ENCODE measurements at places on chromosomes 1 and 21.

- DNase-seq = no peak
These were observed 15.0 kb downstream of the COL6A1 start for GRCh38 chr21:45996311-45997204.

- DNase-seq = no peak
These were observed 115.5 kb upstream of the KLHDC7A start for GRCh38 chr1:18365099-18365705.

DNA sequence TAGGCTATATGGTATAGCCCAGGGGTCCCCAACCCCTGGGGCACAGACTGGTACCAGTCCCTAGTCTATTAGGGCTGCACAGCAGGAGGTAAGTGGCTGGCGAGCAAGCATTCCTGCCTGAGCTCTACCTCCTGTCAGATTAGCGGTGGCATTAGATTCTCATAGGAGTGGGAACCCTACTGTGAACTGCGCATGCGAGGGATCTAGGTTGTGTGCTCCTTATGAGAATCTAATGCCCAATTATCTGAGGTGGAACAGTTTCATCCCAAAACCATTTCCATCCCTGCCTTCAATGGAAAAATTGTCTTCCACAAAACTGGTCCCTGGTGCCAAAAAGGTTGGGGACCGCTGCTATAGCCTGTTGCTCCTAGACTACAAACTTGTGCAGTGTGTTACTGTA, 22.8 kb upstream of the ZBTB8A start:
- no peak for DNase-seq

DNA sequence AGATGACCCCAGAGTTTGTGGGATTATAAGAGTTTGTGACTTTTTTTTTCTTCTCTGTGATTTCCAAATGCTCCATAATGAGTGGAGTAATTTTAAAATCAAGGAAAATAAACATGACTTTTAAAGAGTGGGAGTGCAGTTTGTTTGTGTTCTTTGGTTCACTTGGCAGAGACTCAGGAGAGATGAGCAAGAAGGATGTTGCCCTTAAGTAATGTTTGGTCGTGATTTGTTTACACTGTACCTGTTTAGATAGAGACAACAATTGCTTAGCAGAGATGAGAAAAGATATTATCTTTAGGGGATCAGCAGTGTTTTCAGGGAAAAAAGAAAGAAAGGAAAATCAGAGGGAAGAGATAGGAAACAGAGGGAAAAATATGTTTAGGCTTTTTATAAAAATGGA, 170.8 kb downstream of the ADSS2 start:
- peak; percentile 37 for DNase-seq

GRCh38 chr1:35838693-35839245, 31.0 kb downstream of the AGO4 start:
- DNase-seq = no peak

DNA sequence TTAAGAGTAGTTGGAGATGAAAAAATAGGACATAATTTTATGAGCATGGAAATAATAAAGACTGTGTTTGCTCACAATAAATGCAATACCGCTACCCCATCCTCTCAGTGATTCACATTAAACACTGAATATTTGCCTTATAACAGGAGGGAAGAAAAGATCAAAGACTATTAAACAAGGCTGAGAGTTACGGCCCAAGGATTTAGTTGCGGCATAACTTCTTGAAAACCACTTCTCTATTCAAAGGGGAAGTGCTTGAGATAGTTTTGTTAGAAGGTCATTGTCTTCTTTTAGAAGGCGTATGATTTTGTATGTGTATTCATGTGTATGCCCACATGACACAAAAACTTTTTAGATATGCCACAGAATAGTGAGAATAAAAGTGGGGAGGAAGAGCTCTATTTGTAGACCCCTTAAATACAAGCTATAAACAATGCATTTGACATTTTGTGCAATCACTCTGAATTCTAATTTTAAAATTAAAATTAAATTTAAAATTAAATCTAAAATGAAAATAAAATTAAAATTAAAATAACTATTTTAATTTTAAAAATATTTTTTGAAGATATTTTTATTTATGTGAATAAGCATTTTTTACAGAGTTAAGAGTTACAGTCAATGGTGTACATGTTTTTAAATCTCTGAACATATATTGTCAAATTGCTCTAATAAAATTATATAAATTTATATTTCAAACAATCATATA, 986.6 kb upstream of the ADAMTS5 start:
- DNase-seq = no peak

GRCh38 chr1:31701091-31701736, 2.6 kb downstream of the COL16A1 start:
- peak; percentile 96 for DNase-seq

GRCh38 chr1:29664711-29665110, 428.4 kb downstream of the PTPRU start:
- DNase-seq = no peak

- no peak for DNase-seq
These were observed 33.1 kb downstream of the DHCR24 start for GRCh38 chr1:54853793-54854370.

DNA sequence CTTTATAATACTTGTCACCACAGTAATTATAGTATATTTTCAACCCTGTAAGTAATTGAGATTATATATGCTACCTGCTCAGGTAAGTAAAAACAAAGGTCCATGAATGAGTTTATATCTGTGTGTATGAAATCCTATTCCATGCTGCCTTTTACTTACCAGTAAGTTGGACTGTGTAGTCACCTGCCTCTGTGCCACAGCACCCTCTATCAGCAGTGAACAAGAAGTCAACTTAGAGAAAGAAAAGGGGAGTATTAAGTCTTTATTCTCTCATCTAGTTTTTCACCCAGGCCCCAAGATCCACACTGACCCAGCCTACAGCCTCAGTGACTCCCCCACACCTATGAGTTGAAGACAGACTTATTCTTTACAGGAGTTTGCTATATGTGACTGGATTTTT, 36.9 kb upstream of the IFI16 start:
- DNase-seq = no peak

DNA sequence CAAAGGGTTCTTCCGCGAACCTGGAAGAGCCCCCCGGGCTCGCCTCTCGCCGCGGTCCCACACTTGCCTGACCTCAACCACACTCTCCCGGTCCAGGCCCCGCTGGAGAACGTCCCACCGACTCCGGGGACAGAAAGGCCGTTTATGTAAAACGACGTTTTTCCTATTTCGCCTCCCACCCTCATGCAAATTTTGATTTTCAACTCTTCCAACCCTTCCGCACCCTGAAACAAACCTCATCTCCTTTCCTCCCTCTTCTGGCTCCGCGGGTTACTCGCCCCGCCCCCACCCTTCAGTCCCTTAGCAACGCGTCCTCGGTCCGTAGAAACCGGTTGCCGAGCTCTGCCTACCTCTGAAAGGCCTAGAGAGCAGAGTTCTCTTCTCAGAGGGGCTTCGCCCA, at the start of gene C1orf141:
TSS of gene C1orf141 (minus strand) at position 276 of the 400 bp plus-strand sequence. CDS start 7,730 bp downstream, outside the sequence.
- no peak for DNase-seq

- no peak for DNase-seq
These were observed 18.8 kb downstream of the NEK7 start for GRCh38 chr1:198175423-198176170.

GRCh38 chr1:193113992-193114332, 7.9 kb upstream of the CDC73 start:
- no peak for DNase-seq

DNA sequence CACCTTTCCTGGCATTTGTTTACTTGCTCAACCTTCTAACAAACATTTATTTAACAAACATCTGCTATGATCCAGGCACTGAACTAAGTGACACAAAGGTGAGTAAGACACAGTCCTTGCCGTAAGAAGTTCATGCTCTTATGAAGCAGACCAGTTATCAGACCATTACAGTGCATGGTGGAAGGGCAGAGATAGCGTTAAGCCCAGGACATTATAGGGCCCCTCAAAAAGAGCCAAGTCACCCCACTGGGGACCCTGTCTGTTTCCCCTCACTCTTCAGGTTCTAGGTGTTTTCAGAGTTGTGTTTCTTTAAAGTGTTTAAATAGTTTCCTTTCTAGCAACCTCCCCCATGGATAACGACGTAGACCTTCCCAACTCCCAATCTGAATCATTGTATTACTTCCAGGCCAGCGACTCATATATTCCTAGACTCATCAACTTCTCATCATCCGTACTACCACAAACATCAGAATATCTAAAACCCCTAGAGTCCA, 39.3 kb downstream of the TCP10L start:
- DNase-seq = no peak

DNA sequence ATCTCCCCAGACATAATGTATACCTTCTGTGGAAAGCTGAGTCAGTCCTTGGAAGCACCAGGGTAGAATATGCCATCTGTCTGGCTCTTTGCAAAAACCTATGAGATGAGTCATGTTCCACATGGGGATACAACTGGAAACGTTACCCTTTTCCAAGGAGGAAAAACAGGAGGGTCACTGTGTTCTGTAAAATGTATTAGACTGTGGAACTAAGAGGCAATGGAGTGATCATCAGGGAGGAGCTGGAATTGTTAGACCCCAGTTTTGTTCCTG, 16.1 kb upstream of the PSMD4 start:
- DNase-seq = peak; percentile 83

DNA sequence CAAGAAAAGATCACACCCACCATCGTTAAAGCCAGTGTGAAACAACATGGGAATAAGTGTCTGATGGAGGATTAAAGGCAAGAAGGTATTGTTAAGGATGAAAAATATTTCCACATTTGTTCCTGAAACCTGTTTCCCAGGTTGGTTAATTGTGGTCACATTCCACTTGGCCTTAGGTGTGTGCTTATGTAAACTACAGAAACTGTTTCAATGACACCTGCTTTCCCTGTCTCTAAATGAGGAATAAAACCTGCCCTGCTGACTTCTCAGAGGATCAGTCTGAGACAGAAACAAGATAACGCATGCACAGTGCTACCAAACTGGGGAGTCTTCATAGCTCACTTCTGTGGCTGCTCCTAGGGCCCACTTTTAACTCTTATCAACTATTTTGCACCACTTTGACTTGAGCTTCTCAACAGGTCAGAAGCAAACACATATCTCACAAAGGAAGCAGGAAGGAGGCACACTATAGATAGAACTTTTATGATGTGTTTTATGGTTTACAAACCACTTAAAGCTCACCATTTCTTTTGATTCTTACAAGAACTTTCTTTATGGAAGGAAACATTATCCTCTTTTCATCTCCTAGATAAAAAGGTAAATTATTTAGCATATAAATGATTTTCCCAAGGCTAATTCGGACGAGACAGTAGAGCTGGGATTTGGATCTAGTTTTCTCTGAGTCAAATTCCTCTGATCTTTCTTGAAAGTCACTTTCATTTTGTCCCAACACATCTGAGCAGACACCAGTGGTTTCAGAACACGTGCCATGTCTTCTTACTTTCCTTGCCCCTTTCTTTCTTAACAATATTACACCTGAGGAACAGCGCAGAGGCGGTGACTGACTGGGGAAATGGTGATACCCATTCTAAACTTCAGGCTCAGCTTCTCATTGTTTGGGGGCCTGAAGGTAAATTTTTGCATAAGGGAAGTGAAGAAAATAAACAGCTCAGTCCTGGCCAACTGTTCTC, 33.4 kb downstream of the CYP2J2 start:
- DNase-seq = no peak

DNA sequence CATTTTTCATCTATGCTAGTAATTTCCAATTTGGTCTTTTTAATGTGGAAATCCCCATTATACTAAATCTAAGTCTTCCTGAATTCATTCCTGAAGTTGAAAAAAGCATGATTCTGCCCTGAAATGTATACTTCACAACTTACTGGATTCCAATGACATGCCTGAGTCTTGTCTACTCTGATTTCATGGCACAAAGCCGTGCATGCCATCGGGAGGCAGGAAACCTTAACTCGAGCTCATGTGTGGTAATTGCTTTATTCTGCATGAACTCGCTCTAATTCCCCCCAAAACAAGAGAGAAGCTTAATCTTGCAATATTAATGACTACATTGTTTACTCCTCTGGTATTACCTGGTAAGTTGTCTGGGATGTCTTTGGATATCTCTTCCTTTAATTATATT, 39.6 kb upstream of the PBX1 start:
- no peak for DNase-seq

DNA sequence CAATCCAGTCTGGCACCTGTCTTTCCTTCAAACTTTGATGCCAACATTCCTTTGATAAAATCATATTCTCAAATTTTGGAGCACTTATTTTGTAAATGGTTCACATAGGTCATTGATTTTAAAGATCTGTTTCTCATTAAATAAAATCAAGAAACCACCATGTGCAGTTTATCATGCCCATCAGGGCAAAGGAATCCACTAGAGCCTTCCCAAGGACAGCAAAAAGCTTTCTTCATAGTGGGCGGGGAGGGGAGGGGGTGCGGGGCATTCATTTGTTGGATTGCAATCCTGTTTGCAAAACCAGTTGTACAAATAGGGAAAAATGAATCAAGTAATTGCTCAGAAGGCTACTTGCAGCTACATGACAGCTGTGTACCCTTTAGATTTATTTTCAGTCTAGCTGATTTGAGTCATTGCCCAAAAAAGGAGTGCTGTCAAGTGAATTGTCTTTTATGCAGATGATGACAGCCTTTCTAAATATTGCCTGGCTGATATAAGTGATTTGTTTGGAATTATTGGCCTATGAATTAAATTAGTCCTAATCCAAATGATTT, 23.0 kb downstream of the LRRC8B start:
- DNase-seq = peak; percentile 19

- DNase-seq = no peak
These were observed 10.2 kb downstream of the VN1R5 start for GRCh38 chr1:247266053-247266452.

GRCh38 chr1:171494076-171494475, 8.7 kb downstream of the PRRC2C start:
- DNase-seq = no peak

DNA sequence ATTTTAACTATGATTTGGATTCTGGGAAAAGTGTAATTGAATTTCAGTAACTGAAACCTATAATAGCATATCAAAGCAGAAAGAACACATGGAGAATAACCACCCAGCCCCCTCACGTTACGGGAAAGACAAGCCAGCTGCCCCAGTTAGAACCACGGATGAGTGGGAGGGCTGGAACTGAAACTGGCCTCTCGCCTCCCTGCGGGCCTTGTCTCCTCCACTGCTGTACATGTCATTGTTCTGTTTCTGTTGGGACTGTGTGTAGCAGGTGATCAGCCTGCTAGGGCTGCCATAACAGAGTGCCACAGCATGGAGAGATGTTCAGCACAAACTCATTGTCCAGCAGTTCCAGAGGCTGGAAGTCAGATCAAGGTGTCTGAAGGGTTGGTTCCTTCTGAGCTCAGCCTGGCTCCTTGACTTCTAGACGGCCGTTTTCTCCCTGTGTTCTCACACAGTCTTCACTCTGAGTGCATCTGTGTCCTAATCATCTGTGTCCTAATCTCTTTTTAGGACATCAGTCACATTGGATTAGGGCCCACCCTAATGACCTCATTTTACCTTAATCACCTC, 52.4 kb downstream of the MAP3K21 start:
- DNase-seq = no peak

Measured in hepatic stellate cell (primary cell).